ENCODE measurements at places on chromosomes 1 and 21. TPM values are rescaled to one million over a fixed set of nuclear protein-coding genes. Genes with fewer than 3 reads are reported as not detected.

RIPK4 gene
- polyA plus RNA-seq, result 16.8 TPM

- no peak for DNase-seq
These were observed 75.4 kb upstream of the CLDN14 start for GRCh38 chr21:36555199-36555800.

TRAF3IP3 gene
- 1.3 TPM for polyA plus RNA-seq

SOX13 gene
- 53.9 TPM for polyA plus RNA-seq

MFN2 gene
- 67.0 TPM for polyA plus RNA-seq

GRCh38 chr1:55526716-55527115 lies 311.6 kb upstream of the USP24 start:
- DNase-seq, result no peak

CNR2 gene
- 0.08 TPM for polyA plus RNA-seq

LRRIQ3 gene
- 2.8 TPM for polyA plus RNA-seq

- no peak for DNase-seq
These were observed 189.5 kb downstream of the RASAL2 start for GRCh38 chr1:178283409-178283808.

GRCh38 chr1:89548122-89548857 lies 23.7 kb downstream of the LRRC8B start:
- DNase-seq, result no peak

DNA sequence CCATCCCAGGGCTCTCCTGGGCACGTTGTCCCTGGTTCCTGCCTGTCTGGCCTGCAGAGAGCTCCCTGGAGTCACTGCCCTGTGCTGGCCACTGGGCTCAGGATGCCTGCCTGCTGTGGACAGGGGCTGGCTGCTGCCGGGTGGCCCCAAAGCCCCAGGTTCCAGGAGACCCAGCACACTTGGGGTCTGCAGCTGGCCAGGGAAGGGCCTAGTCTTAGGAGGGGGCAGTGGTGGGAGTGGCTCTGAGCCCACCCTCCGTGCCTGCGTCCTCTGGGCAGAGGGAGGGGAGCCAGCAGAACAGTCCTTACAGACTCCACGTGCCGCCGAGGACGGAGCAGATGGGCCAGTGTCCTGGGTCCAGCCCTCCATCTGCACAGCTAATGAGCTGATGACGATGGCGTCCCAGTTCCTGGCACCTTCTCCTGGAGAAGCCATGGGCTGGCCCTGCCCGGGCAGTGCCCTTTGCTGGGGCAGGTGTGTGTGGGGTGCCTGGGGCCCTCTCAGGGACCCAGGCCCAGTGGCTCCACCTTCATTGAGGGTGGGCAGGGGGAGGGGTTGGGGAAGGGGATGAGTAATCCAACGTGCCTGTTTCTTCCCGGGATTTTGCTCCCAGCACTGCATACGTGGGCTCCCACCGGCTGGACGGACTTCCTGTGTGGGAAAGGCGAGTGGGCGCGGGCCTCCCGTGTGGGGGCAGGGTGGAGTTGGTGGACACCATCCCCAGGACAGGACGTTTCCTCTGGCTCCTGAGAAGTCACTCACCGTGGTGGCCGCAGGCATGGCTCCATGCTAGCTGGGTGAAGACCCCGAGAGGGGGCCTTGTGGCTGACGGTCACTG lies 6.8 kb upstream of the PLCH2 start:
- DNase-seq, result no peak

- DNase-seq, result no peak
These were observed 61.4 kb upstream of the DYNLT5 start for GRCh38 chr1:66690666-66691381.

OVAAL gene
- polyA plus RNA-seq, result not detected

GRCh38 chr1:115233598-115233997 lies 104.5 kb downstream of the NGF start:
- DNase-seq, result no peak

RIPPLY3 gene
- 3.0 TPM for polyA plus RNA-seq

SPRR1A gene
- polyA plus RNA-seq, result not detected

DNA sequence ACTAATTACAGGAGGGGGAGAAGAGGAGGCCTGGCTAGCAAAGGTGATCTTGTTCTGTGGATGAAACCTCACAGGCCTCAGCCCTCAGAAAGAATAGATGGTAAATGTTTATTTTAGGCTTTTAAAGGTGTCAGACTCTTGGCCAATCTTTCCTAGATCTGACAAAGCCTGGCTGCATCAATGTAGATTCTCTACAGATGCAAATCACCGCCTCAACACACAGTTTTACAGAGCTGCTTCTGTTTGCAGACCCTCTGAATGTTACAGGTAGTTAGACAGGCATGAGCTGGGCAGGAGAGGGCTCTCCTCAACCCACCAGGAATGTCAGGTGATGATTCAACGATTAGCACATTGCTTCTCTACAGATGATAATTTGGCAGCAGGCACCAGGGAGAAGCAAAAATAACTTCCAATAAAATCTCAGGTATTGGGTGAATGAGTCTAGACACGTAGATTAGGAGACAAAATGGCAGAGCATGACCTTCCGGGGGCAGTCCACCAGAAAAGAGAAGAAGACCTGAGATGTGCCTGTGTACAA lies 105.4 kb upstream of the VANGL1 start:
- DNase-seq, result no peak

CFH gene
- 21.9 TPM for polyA plus RNA-seq

DNA sequence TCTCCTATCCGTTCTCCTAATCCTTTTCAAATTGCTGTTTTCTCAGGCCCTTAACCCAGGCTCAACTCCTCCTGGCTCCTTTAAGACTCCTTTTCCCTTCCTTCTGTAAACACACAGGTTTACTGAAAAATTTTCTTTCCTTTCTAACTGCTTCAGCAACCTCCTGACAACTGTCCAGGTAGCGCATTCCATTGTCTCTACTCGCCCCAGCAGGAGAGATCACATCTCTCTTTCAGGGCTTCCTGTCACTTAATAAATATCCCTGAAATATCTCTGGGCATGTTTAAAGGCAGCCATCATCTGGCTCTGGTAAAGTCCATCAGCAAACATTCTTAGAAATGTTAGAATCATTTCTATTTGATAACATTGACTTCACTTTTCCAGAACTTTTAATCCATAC lies 211.2 kb upstream of the PTBP2 start:
- DNase-seq, result no peak

ADGRL2 gene
- 162 TPM for polyA plus RNA-seq

- no peak for DNase-seq
These were observed 66.1 kb downstream of the FASLG start for GRCh38 chr1:172724765-172725613.

- no peak for DNase-seq
These were observed 50.9 kb downstream of the KCTD3 start for GRCh38 chr1:215617979-215618378.

MYOC gene
- polyA plus RNA-seq, result 0.35 TPM

ADAMTSL4 gene
- 17.9 TPM for polyA plus RNA-seq

DNA sequence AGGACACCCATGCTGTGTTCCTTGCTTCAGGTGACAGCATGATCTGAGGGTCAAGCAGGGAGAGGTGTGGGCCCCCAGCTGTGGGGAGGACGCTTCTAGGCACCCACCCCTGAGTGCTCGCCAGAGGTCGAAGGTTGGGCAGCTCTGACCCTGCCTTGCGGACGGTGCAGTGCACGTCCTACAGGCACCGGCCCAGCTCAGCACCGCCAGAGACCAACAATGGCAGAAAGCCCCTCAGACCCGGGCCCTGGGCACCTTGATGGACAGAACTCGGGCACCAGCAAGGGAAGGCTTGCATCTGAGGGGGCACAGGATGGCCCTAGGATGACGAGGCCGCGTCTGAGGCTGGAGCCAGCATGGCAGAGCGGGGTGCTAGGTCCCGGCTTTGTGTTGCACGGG lies 24.7 kb downstream of the NADK start:
- no peak for DNase-seq

DNA sequence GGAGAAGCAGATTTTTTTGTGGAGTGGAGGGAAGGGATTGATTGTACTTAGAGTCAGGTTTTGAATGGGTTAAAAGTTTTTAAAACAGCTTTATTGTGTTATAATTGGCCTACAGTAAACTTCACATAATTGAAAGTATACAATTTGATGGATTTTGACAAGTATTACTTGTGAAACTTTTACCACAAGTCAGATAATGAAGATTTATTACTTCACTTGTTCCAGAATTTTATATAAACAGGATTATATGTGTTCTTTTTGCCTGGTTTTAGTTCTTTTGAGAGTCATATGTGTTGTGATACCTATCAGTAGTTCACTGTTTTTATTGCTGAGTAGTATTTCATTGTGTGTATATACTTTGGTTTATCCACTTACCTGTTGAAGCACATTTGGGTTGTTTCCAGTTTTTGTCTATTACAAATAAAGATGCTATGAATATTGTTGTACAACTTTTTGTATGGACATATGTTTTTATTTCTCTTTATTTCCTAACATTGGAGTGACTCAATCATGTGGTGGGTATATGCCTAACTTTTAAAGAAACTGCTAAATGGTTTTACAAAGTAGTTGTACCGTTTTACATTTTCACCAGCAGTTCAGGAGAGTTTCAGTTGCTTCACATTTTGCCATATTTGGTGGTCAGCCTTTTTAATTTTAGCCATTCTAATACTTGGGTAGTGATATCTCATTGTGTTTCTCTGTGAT lies 71.0 kb downstream of the DYRK1A start:
- DNase-seq, result no peak

PHLDA3 gene
- 11.7 TPM for polyA plus RNA-seq

KRTAP10-9 gene
- polyA plus RNA-seq, result not detected

DNA sequence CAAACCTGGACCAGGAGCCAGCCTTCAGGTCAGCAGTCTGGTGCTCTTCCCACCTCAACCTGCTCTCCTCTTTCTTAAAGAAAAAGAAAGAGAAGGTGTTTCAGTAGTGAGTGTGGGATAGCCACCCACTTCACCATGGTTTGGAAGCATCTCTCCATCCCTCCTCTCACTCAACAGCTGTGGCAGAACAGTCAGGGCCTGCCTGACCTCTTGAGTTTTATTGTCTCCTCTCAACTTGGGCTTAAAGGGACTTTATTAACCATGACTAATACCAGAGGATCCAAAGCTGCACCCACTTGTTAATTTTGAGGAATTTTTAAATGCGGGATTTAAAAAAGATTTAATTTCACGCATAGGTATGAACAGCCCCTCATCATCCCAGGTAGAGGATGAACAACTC lies 570 bp upstream of the VASH2 start:
- DNase-seq, result no peak

DNA sequence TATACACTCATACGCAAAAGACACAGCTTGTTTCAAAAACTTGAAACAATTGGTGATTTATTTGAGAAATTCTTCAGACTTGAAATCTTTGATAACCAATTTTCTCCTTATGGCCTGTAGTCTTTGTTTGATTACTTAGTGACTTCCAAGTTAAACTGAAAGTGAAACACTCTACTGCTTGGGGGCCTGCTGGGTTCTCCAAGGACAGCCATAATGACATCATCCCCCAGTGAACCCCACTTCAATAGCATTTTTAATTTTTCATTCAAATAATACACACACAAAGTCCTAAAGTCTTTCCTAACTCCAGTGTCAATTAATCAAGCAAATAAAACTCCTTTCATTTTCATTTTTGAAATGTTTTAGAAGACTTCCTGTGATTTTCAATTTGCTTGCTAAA lies 59.2 kb downstream of the KRTAP19-8 start:
- DNase-seq, result no peak

TCP10L gene
- 3.1 TPM for polyA plus RNA-seq
